T-helper 17 cell (primary cell): ENCODE measurements at places on chromosomes 7 and 10.

GRCh38 chr7:18177815-18178660 lies 150.4 kb upstream of the PRPS1L1 start:
- no peak for DNase-seq

GRCh38 chr10:33115738-33116719 lies 158.0 kb upstream of the ITGB1 start:
- DNase-seq, result no peak

GRCh38 chr10:130546841-130547240 lies 410.6 kb downstream of the GLRX3 start:
- no peak for DNase-seq

GRCh38 chr10:84008878-84009277 lies 130.4 kb upstream of the GHITM start:
- no peak for DNase-seq
